ENCODE measurements at places on chromosomes 12 and 14. TPM values are rescaled to one million over a fixed set of nuclear protein-coding genes. Genes with fewer than 3 reads are reported as not detected.

DNAH10 gene
- 0.33 TPM for total RNA-seq

HIGD1C gene
- not detected for total RNA-seq

ACRBP gene
- 0.33 TPM for total RNA-seq

ANO4 gene
- total RNA-seq = 11.3 TPM

WBP11 gene
- 10.6 TPM for total RNA-seq

TTC6 gene
- total RNA-seq = 0.17 TPM

KLHL33 gene
- total RNA-seq = 1.5 TPM

TBX5 gene
- total RNA-seq = 16.8 TPM

C12orf57 gene
- total RNA-seq = 107 TPM

MANSC4 gene
- total RNA-seq = 0.17 TPM

ENTPD5 gene
- total RNA-seq = 6.7 TPM

PTPRR gene
- total RNA-seq = under 0.01 TPM

SMCO2 gene
- total RNA-seq = 0.26 TPM

- no peaks in the 10 kb centered on the region for H3K4me1 ChIP-seq
- DNase-seq = peak; percentile 15
- no peak overlapping the region for H3K27ac ChIP-seq
- no peaks in the 10 kb centered on the region for H3K36me3 ChIP-seq
Observed at GRCh38 chr14:96484399-96484798, 17.8 kb upstream of the PAPOLA start.

GRCh38 chr12:27191531-27191930 is 52.6 kb upstream of the STK38L start:
- H3K4me3 ChIP-seq = no peak overlapping the region
- no peak overlapping the region for H3K27ac ChIP-seq
- peak; percentile 19 for DNase-seq
- no peaks in the 10 kb centered on the region for H3K36me3 ChIP-seq
- peaks cover 22% of the 10 kb centered on the region for H3K4me1 ChIP-seq
- no peaks in the 10 kb centered on the region for H3K27me3 ChIP-seq

DNA sequence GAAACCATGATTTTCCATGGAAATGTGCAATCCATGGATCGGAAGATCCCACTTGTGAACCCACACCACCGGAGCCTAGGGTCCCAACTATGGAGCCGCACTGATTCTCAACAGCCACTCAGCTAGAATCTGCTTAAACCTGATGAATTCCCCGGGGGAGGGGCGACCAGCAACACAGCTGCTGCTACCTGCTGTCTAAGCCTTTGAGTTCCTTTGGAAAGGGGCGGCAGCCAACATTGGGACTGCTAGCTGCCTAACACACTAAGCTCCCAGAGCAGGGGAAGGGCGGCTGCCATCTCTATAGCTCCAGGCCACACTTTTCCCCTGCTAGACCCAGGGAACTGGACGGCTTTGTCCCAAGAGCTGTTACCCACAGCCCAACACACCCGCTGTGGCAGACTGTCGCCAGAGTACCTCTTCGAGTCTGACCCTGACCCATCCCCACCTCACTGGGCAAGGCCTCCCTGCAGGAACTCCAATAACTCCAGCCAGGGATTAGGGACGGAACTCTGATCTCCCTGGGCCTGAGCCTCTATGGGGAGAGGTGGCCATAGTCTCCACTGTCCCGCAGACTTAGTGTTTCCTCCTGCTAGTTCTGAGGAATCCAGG is 205.8 kb upstream of the SLC16A7 start:
- no peak overlapping the region for H3K4me3 ChIP-seq
- H3K36me3 ChIP-seq = no peaks in the 10 kb centered on the region
- H3K27ac ChIP-seq = no peak overlapping the region
- H3K4me1 ChIP-seq = no peaks in the 10 kb centered on the region
- H3K27me3 ChIP-seq = no peaks in the 10 kb centered on the region

GRCh38 chr14:54652605-54653052 is 85.7 kb downstream of the SAMD4A start:
- H3K36me3 ChIP-seq = peaks cover under 1% of the 10 kb centered on the region
- peak overlapping the region; percentile 44 for H3K4me3 ChIP-seq
- no peak for DNase-seq
- H3K4me1 ChIP-seq = peaks cover 38% of the 10 kb centered on the region
- peak overlapping the region; percentile 96 for H3K27ac ChIP-seq
- no peaks in the 10 kb centered on the region for H3K27me3 ChIP-seq

- DNase-seq = no peak
- H3K27ac ChIP-seq = no peak overlapping the region
- no peak overlapping the region for H3K4me3 ChIP-seq
- H3K4me1 ChIP-seq = peaks cover 4% of the 10 kb centered on the region
- no peaks in the 10 kb centered on the region for H3K36me3 ChIP-seq
- no peaks in the 10 kb centered on the region for H3K27me3 ChIP-seq
Observed at GRCh38 chr12:88314706-88315105, 172.6 kb downstream of the TMTC3 start.

GRCh38 chr12:32395026-32395425 is 4.3 kb upstream of the FGD4 start:
- no peak overlapping the region for H3K27ac ChIP-seq
- no peak overlapping the region for H3K4me3 ChIP-seq
- no peak for DNase-seq
- no peaks in the 10 kb centered on the region for H3K36me3 ChIP-seq
- peaks cover 3% of the 10 kb centered on the region for H3K27me3 ChIP-seq

DNA sequence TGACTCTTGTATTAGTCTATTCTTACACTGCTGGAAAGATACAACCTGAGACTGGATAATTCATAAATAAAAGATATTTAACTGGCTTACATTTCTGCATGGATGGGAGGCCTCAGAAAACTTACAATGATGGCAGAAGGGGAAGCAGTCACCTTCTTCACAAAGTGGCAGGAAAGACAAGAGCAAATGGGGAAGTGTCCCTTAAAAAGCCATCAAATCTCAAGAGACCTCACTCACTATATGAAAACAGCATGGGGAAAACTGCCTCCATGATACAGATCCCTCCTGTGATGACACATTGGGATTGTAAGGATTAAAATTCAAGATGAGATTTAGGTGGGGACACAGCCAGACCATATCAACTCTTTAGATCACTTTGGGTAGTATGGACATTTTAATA is 83.7 kb downstream of the TMTC3 start:
- no peak overlapping the region for H3K4me3 ChIP-seq
- H3K36me3 ChIP-seq = no peaks in the 10 kb centered on the region
- H3K4me1 ChIP-seq = no peaks in the 10 kb centered on the region

GRCh38 chr12:129332286-129332685 is 479.0 kb downstream of the GLT1D1 start:
- no peak for DNase-seq
- H3K27me3 ChIP-seq = no peaks in the 10 kb centered on the region
- no peaks in the 10 kb centered on the region for H3K4me1 ChIP-seq
- H3K4me3 ChIP-seq = no peak overlapping the region

- H3K36me3 ChIP-seq = peaks cover 4% of the 10 kb centered on the region
- no peak for DNase-seq
- no peaks in the 10 kb centered on the region for H3K27me3 ChIP-seq
- H3K4me3 ChIP-seq = no peak overlapping the region
- H3K4me1 ChIP-seq = no peaks in the 10 kb centered on the region
Observed at GRCh38 chr12:1252758-1253157, 261.7 kb downstream of the ERC1 start.

- DNase-seq = no peak
- no peak overlapping the region for H3K27ac ChIP-seq
Observed at GRCh38 chr12:111964935-111965334, 48.0 kb downstream of the TMEM116 start.

GRCh38 chr12:24695657-24696329 is 253.1 kb downstream of the BCAT1 start:
- no peak overlapping the region for H3K27ac ChIP-seq
- DNase-seq = peak; percentile 44
- H3K27me3 ChIP-seq = no peaks in the 10 kb centered on the region
- H3K4me3 ChIP-seq = no peak overlapping the region
- H3K36me3 ChIP-seq = no peaks in the 10 kb centered on the region
- H3K4me1 ChIP-seq = no peaks in the 10 kb centered on the region

DNA sequence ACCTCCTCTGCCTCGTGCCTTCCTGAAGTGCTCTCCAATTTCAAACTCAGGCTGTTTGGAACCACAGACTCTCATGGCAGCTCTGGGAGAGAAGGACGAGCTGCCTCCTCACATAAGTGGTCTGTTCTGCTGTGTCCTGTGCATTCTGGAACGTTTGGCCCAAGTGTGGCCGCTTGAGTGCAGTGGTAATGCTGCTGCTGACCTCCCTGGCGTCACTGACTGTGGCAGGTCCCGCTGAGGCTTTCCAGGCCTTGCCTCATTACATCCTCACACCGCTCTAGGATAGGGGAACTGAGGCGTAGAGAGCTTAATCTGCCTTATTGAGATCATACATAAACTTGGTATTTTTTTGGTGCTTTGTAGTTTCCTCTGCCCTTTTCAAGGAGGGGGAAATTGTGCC is 14.2 kb downstream of the CCDC92 start:
- H3K4me1 ChIP-seq = no peaks in the 10 kb centered on the region
- no peak overlapping the region for H3K4me3 ChIP-seq
- no peak overlapping the region for H3K27ac ChIP-seq
- no peak for DNase-seq

- H3K27ac ChIP-seq = no peak overlapping the region
- no peak overlapping the region for H3K4me3 ChIP-seq
- no peaks in the 10 kb centered on the region for H3K4me1 ChIP-seq
- H3K27me3 ChIP-seq = no peaks in the 10 kb centered on the region
Observed at GRCh38 chr12:41794336-41794735, 350.3 kb downstream of the GXYLT1 start.

DNA sequence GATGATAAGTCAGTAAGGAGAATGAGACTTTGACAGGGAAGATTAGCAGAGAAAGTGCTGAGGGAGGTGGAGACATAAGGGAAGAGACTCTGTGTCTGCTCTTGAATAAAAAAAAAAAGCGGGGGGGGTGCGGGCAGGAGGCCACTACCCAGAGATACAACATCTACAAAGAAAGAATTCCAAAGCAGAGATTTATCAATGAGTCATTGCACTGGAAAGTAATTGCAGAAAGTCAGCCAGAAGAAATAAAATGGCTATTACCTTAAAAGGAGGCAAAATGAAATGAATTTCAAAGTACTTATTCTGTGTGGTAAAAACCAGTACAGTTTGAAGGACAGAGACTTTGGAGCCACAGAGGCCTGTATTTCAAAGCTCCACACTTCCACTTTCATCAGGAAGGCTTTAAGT is 267.1 kb upstream of the PRKD1 start:
- H3K27me3 ChIP-seq = no peaks in the 10 kb centered on the region
- peaks cover 17% of the 10 kb centered on the region for H3K4me1 ChIP-seq
- peak; percentile 95 for DNase-seq
- H3K4me3 ChIP-seq = no peak overlapping the region
- peak overlapping the region; percentile 84 for H3K27ac ChIP-seq

DNA sequence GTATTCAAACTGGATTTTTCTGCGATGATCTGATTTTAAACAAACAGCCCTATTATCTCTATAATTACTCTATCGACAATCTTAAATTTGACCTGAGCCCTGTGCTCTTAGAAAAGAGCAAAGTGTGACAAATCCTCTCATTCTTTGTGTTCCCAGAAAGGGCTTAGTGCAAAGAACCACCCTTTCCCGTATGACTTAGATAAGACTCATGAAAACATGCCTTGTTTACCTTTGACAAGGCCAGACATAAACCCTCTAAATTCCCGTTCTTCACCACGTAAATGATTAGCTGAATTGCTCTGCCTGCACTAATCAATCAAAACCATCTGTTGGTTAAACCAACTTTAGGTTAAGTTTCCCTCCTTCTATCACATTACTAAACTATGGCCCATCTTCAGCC is 285.7 kb upstream of the SEL1L start:
- H3K4me3 ChIP-seq = no peak overlapping the region
- no peaks in the 10 kb centered on the region for H3K36me3 ChIP-seq
- no peak overlapping the region for H3K27ac ChIP-seq
- H3K27me3 ChIP-seq = no peaks in the 10 kb centered on the region
- DNase-seq = no peak

GRCh38 chr12:65878540-65878939 is 54.3 kb downstream of the HMGA2 start:
- no peak overlapping the region for H3K4me3 ChIP-seq
- peak; percentile 49 for DNase-seq
- H3K27ac ChIP-seq = no peak overlapping the region
- no peaks in the 10 kb centered on the region for H3K36me3 ChIP-seq

GRCh38 chr12:3544296-3544965 is 53.4 kb downstream of the PRMT8 start:
- H3K4me1 ChIP-seq = no peaks in the 10 kb centered on the region
- no peak overlapping the region for H3K27ac ChIP-seq
- no peak overlapping the region for H3K4me3 ChIP-seq
- DNase-seq = no peak
- no peaks in the 10 kb centered on the region for H3K36me3 ChIP-seq
- no peaks in the 10 kb centered on the region for H3K27me3 ChIP-seq

- no peak overlapping the region for H3K4me3 ChIP-seq
- H3K27ac ChIP-seq = peak overlapping the region; percentile 53
- H3K4me1 ChIP-seq = peaks cover 7% of the 10 kb centered on the region
- no peaks in the 10 kb centered on the region for H3K27me3 ChIP-seq
- H3K36me3 ChIP-seq = peaks cover 15% of the 10 kb centered on the region
- DNase-seq = peak; percentile 61
Observed at GRCh38 chr12:48779869-48780268, 9.0 kb downstream of the ADCY6 start.

- H3K4me3 ChIP-seq = no peak overlapping the region
- DNase-seq = no peak
- no peak overlapping the region for H3K27ac ChIP-seq
- no peaks in the 10 kb centered on the region for H3K27me3 ChIP-seq
- no peaks in the 10 kb centered on the region for H3K36me3 ChIP-seq
- H3K4me1 ChIP-seq = peaks cover 10% of the 10 kb centered on the region
Observed at GRCh38 chr12:95085612-95086011, 12.2 kb upstream of the NR2C1 start.

- DNase-seq = no peak
- no peak overlapping the region for H3K4me3 ChIP-seq
- no peaks in the 10 kb centered on the region for H3K36me3 ChIP-seq
- H3K27ac ChIP-seq = no peak overlapping the region
Observed at GRCh38 chr12:126534942-126535341, 1469.7 kb downstream of the AACS start.

- peaks cover 19% of the 10 kb centered on the region for H3K4me1 ChIP-seq
- DNase-seq = no peak
- no peaks in the 10 kb centered on the region for H3K27me3 ChIP-seq
- H3K36me3 ChIP-seq = no peaks in the 10 kb centered on the region
Observed at GRCh38 chr12:46547421-46548354, 175.1 kb upstream of the SLC38A2 start.

DNA sequence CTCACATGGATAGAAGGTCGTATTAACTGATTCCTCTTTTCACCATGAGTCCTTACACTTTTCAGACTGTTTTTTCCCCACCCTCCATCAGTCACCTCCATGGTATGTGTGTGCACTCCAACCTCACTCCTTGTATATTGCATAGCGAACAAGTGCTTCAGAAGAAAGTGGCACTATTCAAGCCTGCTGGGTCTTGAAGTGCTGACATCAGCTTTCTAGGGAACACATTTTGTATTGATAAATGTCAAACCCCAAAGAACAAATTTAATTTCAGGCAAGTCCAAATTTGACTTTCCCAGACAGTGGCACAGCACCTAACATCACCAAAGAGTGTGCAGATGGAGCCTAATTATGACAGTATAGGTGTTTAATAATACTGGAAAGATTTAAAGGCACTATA is 617.4 kb upstream of the STXBP6 start:
- DNase-seq = no peak
- no peaks in the 10 kb centered on the region for H3K36me3 ChIP-seq
- no peaks in the 10 kb centered on the region for H3K27me3 ChIP-seq
- no peak overlapping the region for H3K27ac ChIP-seq
- no peak overlapping the region for H3K4me3 ChIP-seq

GRCh38 chr12:75813072-75813471 is 218.5 kb downstream of the PHLDA1 start:
- no peak overlapping the region for H3K27ac ChIP-seq
- no peak overlapping the region for H3K4me3 ChIP-seq
- peaks cover 19% of the 10 kb centered on the region for H3K4me1 ChIP-seq
- H3K27me3 ChIP-seq = no peaks in the 10 kb centered on the region
- DNase-seq = no peak

GRCh38 chr14:37625597-37626595 is 30.5 kb downstream of the TTC6 start:
- H3K27ac ChIP-seq = no peak overlapping the region
- H3K4me1 ChIP-seq = no peaks in the 10 kb centered on the region
- H3K4me3 ChIP-seq = no peak overlapping the region
- H3K36me3 ChIP-seq = no peaks in the 10 kb centered on the region
